ENCODE measurements at places on chromosomes 4 and X.

DNA sequence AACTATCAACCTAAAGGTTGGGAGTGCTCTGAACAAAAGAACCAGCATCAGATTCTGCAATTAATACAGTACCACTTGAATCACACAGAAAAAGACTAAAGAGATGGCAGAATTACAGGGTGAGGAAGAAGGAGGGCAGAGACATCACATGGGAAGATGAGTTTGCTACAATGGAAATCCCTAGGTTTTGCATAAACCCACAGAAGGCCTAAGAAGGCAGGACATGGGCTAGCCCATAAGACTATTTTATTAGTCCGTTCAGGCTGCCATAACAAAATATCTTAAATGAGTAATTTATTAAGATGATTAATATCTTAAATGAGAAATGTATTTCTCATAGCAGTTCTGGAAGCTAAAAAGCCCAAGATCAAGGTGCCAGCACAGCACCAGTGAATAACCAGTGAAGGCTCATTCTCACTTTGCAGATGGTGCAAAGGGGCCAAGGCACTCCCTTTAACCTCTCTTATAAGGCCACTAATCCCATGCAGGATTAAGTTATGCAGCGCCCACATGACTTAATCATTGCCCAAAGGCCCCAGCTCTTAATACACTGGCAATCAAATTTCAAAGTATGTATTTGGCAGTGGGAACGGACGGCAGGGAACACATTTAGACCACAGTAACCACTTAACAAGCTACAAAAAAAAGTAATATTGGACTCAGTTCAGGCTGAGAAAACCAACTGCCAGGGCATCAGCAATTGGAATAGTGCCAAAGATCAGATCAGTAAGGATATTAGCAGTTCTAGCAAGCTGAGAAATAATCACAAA is 47.6 kb upstream of the NEUROG2 start:
- DNase-seq: no peak

DNA sequence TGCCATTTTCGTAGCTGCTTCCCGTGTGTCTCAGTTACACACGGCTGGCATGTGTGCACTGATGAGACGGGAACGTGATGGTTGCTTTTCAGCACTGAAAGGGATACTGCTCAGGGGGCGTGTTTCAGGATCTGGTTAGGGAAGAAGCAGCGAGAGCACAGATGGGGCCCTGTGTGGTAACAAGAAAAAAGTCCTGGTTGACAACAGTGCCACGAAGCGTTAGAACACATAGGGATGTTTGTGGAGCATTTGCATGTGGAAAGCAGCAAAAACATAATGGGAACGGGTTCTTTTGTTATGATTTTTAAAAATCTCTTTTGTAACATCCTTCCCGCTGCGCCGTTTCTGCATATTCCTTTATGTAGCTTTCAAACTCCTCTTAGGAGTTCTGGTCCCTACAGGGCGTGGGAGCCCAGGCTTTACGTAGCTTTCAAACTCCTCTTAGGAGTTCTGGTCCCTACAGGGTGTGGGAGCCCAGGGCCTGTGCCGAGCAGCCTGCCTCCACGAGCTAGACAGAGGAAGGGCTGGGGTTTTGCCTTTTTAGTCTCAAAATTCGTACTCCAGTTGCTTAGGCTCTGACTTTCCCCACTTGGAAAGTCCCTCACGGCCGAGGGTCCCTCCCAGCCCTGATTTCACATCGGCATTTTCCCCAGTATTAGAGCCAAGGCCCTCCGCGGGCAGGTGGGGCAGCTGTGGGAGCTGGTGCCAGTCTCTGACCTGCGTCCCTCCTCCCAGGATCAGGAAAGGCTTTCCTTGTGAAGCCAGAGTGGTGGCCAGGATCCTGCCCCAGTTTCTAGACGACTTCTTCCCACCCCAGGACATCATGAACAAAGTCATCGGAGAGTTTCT is 11.0 kb upstream of the MSANTD1 start:
- no peak for DNase-seq

DNA sequence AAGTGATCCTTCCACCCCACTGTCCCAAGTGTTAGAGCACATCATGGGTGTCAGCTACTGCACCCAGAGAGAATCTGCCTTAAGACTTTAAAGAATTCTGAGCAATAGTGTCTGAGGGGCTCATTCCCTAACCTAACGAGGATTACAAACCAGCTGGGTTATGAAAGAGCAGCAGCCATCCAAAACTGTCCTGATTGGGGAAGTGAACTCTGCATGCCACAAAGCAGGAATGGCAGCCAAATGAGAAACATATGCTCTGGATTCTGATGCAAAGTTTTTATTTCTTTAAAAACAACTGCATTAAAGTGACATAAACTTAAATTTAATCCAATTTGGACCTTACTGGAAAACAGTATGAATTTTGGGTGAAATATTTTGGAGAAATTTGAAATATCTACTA is 103.2 kb downstream of the ANXA3 start:
- DNase-seq: no peak

- DNase-seq: no peak
Observed at GRCh38 chr4:34148322-34148908, 2095.9 kb downstream of the ARAP2 start.

DNA sequence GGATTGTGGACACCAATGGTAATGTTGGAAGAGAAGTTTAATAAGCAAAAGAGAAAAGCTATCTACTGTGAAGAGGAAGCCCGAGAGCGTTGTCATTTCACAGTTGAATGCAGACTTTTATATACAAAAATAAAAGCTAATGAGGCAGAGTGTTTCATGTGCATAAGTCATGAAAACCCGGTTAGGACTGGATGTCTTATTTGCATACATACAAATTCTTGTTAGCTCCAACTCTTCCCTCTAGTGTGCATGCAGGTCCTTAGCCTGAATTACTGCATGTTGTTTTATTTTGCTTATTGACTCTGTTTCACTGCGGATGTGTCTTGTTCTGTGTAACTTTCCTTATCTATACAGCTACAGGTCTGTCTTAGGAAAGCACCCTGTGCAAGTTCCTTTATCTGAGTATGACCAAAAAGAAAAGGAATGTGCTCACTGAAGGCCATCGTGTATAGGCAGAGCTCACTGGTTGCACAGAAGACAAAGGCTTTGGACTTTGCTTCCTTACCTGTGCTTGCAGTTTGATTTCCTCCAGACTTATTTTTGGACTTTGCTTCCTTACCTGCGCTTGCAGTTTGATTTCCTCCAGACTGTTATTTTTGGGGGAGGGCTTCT is 25.1 kb upstream of the UGT2B11 start:
- DNase-seq: no peak

DNA sequence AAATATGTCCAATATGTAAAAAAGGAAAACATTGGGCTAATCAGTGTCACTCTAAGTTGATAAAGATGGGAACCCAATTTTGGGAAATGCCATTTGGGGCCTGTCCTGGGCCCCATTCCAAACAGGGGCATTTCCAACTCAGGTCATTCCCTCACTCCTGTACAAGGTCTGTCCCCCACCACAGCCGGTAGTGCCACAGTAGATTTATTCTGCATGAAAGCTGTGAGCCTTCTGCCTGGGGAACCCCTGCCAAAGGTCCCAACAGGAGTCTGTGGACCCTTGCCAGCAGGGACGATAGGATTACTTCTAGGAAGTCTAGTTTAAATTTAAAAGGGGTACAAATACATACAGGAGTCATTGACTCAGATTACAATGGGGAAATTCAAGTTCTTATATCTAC is 317.6 kb upstream of the GNPDA2 start:
- DNase-seq: no peak

DNA sequence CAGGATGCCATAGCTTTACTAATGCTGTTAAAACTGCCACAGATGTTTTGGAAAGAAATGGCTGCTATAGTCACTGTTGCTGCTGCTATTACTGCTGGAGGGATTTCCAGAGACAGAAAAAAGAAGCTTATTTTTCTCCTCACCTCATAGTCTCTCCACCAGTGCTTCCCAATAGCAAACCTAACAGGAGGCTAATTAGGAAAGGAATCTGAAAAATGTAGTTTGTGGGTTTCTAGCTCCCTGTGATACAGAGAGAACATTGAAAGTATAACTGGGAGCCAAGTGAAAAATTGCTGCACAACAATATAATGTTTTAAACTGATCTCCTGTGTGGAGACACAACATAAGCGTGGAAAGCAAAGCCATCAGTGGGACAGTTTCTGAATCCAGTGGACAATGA is 8.6 kb upstream of the TSPAN7 start:
- DNase-seq: no peak

GRCh38 chrX:964831-965416 is 247.5 kb downstream of the CRLF2 start:
- no peak for DNase-seq

GRCh38 chr4:139123910-139124309 is 53.1 kb downstream of the ELF2 start:
- no peak for DNase-seq

GRCh38 chr4:6781561-6781960 is 966 bp upstream of the KIAA0232 start:
- no peak for DNase-seq

DNA sequence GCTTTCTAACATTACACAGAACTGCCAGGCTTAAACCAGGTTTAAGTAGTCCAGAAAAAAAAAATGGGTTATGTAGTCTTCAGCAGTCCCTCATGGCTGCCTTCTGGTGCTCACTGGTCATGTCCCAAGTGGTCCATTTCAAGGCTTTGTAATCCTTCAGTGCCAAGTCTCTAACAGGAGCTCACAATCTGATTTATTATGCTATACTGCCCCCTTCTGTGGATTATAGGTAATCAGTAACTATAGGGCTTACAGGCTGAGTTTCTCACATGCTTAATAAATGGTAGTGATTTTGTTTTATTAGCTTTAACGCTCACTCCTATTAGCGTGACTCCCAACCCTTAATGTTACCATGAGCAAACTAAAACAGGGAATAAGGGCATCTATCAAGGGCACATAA is 92.5 kb upstream of the EDA2R start:
- DNase-seq: no peak

Data from activated gamma-delta T cell treated with anti-CD3 and anti-CD28 coated beads, Interleukin-2, amount 50 U/mL, for 16 hours (primary cell).